ENCODE measurements at places on chromosomes 5 and 9.

DNA sequence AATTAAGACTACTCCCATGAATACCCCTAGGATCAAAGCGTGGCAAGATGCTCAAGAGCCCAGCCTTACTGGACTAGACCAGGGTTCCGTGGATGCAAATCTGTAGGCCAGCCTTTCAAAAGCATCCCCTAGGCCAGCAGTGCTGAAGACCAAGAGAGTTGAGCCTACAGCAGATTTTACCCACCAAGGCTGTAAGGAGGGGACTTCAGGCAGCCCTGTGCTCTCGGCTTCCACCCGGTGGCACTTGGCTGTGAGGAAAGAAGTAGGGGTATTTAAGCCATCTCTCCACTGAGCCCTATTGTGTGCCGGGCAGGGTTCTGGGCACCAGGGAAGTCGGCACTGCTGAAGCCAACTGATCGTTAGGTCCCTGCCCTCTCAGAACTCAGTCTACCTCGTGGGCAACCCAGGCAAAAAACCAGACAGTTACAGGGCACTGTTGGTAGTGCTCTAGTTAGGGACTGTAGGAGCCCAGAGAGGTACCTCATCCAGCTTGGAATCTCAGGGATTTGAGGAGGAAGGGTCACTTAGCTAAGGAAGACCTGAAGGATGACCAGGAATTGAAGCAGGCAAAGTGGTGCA is 25.5 kb downstream of the TCF7 start:
- DNase-seq, result no peak

DNA sequence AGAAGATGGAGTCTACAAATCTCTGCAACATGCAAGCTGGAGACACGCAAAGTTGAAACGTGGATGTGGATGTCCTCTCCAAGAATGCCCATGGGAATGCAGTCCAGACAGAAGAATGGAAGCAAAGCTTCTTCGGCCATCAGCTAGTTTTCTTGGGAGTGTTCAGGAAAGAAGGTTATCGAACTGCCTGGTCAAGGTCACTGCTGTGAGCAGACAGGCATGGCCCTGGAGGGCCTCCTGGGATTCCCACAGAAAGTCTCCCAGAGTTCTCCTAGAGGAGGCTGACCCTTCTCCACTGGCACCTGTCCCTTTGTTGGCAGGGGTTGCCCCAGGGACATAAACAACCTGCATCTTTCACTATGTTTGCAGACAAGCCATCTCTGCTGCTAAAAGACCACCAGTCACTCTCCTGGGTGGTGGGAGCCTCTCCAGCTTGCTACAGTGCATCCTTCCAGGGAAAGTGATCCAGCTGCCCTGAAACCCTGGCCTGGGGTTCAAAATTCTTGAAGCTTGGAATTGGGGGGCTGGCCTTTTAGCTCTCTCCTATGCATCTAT is 265.8 kb downstream of the SYK start:
- no peak for DNase-seq

- no peak for DNase-seq
Observed at GRCh38 chr9:99851500-99851822, 29.8 kb downstream of the NR4A3 start.

- DNase-seq, result peak; percentile 60
Observed at GRCh38 chr9:7536310-7536939, 263.2 kb downstream of the DMAC1 start.

DNA sequence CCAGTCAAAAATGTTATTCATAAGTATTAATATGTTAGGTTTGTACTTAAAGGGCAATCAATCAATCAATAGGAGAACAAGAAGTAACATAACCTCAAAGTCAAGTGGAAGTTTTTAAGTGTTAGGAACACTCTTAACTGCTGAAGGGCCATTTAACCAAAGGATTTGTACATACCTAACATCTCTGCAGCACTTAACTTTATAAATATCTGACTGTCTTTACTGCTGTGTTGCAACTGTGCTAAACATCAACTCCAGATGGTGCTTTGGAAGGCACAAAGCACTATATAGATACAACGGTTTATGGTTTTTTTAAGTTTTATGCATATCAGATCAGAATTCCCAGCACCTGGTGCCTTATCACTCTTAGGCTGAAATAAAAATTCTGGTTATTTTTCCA is 604.9 kb upstream of the PTGER4 start:
- DNase-seq, result no peak

DNA sequence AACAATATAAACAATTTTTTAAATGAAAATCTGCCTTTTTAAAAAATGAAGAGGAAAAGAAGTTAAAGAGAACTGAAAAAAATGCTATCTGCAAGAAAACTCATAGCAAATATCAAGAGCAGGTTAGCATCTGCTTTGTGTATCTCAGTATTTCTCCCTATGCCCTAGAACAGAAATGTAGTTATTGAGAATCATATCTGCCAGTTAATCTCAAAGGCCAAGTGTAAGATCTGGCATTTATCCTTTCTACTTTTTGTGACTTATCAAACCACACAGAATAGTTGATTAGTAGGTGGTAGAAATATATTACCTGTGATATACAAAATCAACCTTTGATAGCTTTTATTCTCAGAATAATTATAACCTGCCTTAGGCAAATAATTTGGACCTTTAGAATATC is 1699.8 kb downstream of the EFNA5 start:
- no peak for DNase-seq

GRCh38 chr9:84866396-84867175 is 197.1 kb downstream of the NTRK2 start:
- no peak for DNase-seq
